ENCODE measurements at places on chromosomes 3 and 15. TPM values are rescaled to one million over a fixed set of nuclear protein-coding genes. Genes with fewer than 3 reads are reported as not detected.
A peak's percentile ranks its signal among the peaks of the same experiment; 100 is the strongest.

DNA sequence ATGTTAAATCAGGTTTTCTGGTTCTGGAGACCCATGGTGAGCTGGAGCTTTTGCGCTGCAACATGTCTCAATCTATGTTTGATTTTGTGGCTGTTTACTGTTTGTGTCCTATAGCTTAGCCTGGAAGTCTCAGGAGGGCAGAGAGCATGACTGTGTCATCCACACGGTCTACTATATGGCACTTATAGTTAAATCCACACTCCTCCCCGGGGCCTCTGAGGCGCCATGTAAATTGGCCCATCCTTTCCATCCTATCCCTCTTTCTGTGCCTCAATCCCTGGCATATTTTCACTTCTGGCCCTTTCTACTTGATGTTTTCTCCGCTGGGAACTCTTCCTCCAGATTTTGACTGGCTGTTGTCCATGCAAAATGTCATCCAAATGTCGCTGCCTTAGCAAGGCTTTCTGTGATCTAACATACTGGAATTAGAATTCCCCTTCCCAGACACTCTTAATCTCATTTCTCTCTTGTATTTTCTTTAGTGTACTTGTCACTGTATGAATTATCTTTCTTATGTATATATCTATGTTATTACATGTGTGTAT, 560.8 kb upstream of the RGMA start:
- no peak overlapping the region for H3K27ac ChIP-seq
- H3K4me3 ChIP-seq: no peak overlapping the region
- no peaks in the 10 kb centered on the region for H3K4me1 ChIP-seq
- no peaks in the 10 kb centered on the region for H3K27me3 ChIP-seq

- no peak overlapping the region for H3K4me3 ChIP-seq
- no peaks in the 10 kb centered on the region for H3K36me3 ChIP-seq
- H3K27ac ChIP-seq: no peak overlapping the region
- DNase-seq: no peak
- no peaks in the 10 kb centered on the region for H3K4me1 ChIP-seq
- H3K27me3 ChIP-seq: no peaks in the 10 kb centered on the region
Measured at GRCh38 chr15:70932397-70932796, 39.8 kb downstream of the LRRC49 start.

GRCh38 chr15:68232449-68232848, 2.9 kb upstream of the CLN6 start:
- peak; percentile 47 for DNase-seq
- peaks cover 21% of the 10 kb centered on the region for H3K4me1 ChIP-seq
- no peaks in the 10 kb centered on the region for H3K36me3 ChIP-seq
- H3K27ac ChIP-seq: no peak overlapping the region
- H3K4me3 ChIP-seq: no peak overlapping the region
- H3K27me3 ChIP-seq: no peaks in the 10 kb centered on the region

MESD gene
- 14.5 TPM for total RNA-seq

DNA sequence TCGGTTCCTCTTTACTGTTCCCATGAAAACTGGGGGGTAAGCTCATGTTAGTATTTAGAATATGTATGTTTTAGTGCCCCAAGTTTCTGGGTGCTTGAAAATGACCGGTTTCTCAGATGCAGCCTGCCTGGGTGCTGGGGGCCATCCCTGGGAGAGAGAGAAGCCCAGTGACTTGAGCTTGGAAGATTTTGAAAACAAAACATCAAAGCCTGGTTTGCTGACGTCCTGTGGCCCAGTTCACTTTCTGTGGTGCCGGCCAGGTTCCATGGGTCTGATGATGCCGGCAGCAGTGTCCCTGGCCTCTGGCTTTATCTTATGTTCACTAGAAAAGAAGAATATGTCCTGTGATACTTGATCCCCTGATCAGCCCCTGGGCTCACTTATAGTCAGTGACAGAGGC, 17.1 kb downstream of the APBA2 start:
- no peak overlapping the region for H3K4me3 ChIP-seq
- no peaks in the 10 kb centered on the region for H3K4me1 ChIP-seq
- H3K27ac ChIP-seq: no peak overlapping the region
- H3K27me3 ChIP-seq: no peaks in the 10 kb centered on the region
- no peaks in the 10 kb centered on the region for H3K36me3 ChIP-seq

DNA sequence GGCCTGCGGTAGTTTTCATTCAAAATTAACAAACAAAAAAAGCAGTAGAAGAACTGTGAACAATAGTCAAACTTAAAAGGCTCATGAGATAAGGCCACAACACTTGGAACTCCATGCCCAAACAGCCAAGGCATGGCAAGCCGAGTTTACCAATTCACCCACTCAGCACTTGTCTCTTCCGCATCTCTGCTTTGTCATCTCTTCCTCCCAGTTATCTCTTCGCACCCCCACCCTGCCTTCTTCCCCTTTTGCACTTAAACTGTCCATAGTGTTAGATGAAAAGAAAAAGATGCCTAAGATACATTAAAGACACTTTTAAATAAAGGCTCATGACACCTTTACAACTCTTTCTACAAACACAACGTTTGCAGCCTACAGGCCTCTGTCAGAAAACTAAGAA, 11.1 kb downstream of the TLE3 start:
- no peak overlapping the region for H3K4me3 ChIP-seq
- DNase-seq: no peak
- H3K36me3 ChIP-seq: peaks cover 26% of the 10 kb centered on the region
- H3K27me3 ChIP-seq: no peaks in the 10 kb centered on the region
- H3K27ac ChIP-seq: no peak overlapping the region

DNA sequence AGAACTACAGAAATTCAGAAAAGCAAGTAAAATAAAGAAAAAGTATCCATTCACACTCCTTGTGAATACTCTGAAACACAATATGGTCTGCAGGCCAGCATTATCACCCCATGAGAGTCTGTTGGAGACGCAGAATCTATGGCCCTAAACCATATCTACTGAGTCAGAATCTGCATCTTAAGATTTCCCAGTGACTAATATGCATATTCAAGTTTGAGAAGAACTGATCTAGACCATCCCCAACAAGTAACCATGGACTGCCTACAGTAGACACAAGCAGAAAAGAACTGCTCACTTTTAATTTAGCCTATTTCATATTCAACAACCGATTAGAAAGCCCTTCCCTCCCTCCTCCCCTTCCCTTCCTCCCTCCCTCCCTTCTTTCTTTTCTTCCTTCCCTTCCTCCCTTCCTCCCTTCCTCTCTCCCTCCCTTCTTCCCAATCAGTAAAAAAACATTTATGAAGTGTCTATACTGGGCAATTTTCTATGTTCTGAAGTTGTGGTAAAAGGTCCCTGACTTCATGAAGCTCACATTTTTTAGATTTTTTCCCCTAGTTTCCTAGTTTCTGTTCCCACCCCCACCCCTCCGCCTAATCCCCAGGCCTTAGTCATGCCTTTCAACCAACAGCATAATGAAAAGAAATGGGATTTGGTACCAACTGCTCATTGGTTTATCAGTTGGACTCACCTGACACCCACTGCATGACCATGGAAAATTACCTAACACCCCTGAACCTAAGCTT, 125.2 kb downstream of the CNTN3 start:
- H3K36me3 ChIP-seq: no peaks in the 10 kb centered on the region
- no peak overlapping the region for H3K27ac ChIP-seq
- no peaks in the 10 kb centered on the region for H3K4me1 ChIP-seq
- no peaks in the 10 kb centered on the region for H3K27me3 ChIP-seq

POPDC2 gene
- total RNA-seq: 679 TPM

- H3K36me3 ChIP-seq: no peaks in the 10 kb centered on the region
- H3K27ac ChIP-seq: no peak overlapping the region
- no peaks in the 10 kb centered on the region for H3K27me3 ChIP-seq
- no peaks in the 10 kb centered on the region for H3K4me1 ChIP-seq
Measured at GRCh38 chr3:118736107-118736506, 298.5 kb downstream of the IGSF11 start.

GRCh38 chr3:69888040-69888942, 111.2 kb upstream of the SAMMSON start:
- no peaks in the 10 kb centered on the region for H3K27me3 ChIP-seq
- H3K4me3 ChIP-seq: no peak overlapping the region
- H3K36me3 ChIP-seq: no peaks in the 10 kb centered on the region
- DNase-seq: no peak
- no peaks in the 10 kb centered on the region for H3K4me1 ChIP-seq

- H3K4me1 ChIP-seq: no peaks in the 10 kb centered on the region
- no peaks in the 10 kb centered on the region for H3K27me3 ChIP-seq
- no peak for DNase-seq
- no peak overlapping the region for H3K4me3 ChIP-seq
- no peak overlapping the region for H3K27ac ChIP-seq
Measured at GRCh38 chr3:185067173-185067572, 85.7 kb downstream of the C3orf70 start.

CSPG5 gene
- total RNA-seq: not detected

DNA sequence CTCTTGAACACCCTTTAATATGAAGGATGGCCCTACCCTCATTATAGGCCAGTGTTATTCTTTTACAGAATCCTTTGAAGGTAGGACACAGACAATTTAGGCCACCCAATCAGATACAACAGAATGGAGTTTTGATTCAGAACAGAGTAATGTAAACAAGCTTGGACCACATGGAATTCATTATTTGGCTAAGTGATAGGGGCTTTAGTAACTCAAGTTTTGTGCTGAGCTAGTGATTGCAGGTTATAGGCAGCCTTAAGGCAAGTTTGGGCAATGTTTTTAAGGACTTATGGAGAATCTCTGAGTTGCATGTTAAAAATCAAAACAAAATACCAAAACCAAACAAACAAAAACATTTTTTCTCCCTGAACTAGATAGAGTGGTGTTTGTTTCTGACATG, 312.1 kb upstream of the ROBO1 start:
- no peak for DNase-seq
- no peak overlapping the region for H3K27ac ChIP-seq
- no peaks in the 10 kb centered on the region for H3K36me3 ChIP-seq
- no peaks in the 10 kb centered on the region for H3K4me1 ChIP-seq
- no peaks in the 10 kb centered on the region for H3K27me3 ChIP-seq

SLC27A2 gene
- not detected for total RNA-seq

ATP13A5 gene
- total RNA-seq: not detected

IMPG2 gene
- 0.43 TPM for total RNA-seq

DNA sequence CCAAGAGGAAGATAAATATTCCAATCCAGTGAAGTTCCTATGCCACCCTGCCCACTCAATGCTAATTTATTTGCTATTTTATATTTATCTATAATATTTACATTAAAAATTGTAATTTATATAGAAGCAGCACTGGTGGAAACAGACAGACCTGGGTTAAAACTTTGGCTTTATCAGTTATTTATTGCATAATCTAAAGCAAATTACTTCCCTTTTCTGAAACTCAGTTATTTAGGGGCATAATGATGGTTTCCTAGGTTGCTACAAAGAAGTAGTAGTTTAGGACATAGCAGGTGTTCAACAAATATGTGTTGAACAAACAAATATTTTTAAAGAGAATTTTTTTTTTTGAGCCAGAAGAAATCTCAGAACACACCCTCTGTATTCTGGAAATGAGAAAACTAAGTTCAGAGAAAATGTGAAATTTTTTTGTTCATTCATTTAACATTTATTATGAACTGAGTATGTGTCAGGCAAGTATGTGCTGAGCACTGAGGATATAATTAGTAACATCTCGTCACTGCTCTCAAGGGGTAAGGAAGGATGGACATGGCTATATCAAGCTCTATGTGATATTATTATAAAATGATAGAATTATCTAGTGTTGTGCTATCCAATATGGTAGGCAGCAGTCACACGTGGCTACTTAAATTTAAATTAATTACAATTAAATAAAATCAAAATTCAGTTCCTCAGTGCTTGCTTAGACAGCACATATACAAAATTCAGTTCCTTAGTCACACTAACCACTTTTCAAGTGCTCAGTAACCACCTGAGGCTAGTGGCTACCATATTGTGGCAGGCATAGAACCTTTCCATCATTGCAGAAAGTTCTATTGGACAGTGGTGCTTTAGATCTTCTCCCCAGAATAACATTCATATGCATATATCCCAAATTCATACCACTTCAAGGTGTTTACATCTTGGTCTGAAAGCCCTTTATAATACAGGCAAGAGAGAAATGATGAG, 7.0 kb upstream of the UBE2Q2 start:
- no peak overlapping the region for H3K4me3 ChIP-seq
- H3K36me3 ChIP-seq: no peaks in the 10 kb centered on the region

DNA sequence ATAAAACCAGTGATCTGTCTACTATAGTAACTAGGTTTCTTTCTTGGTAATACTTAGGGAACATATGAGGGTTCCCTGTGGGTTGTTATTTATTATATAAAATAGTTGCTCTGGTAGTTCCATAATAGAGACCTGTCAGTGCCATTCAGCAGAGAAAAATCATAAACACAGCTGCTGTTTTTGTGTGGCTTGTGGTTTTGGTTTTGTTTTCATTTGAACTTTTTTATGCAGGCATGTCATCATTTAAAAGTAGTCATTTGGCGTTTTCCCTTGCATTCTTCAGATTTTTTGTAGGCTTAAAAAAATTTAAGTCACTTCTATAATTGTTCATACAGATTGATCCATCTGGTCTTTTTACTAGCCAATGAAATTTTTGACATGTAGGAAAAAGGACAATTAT, 47.9 kb downstream of the PIK3CA start:
- no peaks in the 10 kb centered on the region for H3K36me3 ChIP-seq
- DNase-seq: no peak
- no peaks in the 10 kb centered on the region for H3K27me3 ChIP-seq
- no peak overlapping the region for H3K27ac ChIP-seq
- H3K4me1 ChIP-seq: peaks cover 13% of the 10 kb centered on the region

SEMA7A gene
- 2.9 TPM for total RNA-seq

GRCh38 chr15:85401108-85401774, 20.8 kb downstream of the AKAP13 start:
- no peaks in the 10 kb centered on the region for H3K27me3 ChIP-seq
- H3K27ac ChIP-seq: no peak overlapping the region
- DNase-seq: no peak
- H3K4me1 ChIP-seq: no peaks in the 10 kb centered on the region
- no peaks in the 10 kb centered on the region for H3K36me3 ChIP-seq

DNA sequence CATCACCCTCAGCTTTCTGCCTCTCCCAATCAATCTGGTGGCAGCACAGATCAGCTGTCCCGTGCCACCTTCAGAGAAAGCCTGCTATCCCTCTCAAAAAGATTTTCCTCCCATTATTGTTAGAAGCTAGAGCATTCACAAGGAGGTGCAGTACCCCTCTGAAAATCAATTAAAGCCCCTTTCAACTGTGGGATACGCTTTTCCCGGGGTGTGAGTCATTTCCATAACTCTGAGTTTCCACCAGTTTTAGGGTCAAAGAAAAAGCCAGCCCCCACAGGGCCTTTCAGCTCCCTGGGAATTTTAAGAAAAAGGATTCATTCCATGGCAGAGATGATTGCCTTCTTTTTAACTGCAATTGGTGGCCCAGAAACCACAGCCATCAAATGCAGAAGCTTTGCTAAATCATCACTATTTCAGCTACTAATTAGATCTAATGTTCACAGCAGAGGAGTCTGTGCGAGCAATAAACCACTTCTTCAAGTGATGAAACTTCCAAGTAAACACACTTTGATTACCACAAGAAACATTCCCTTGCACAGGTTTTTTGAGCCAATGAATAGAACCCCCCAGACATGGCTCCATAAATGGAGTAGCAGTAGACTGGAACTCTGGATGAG, 270.0 kb upstream of the TPRG1 start:
- H3K36me3 ChIP-seq: no peaks in the 10 kb centered on the region
- no peak for DNase-seq
- H3K4me3 ChIP-seq: no peak overlapping the region
- no peaks in the 10 kb centered on the region for H3K27me3 ChIP-seq
- H3K4me1 ChIP-seq: no peaks in the 10 kb centered on the region

- H3K4me3 ChIP-seq: no peak overlapping the region
- no peak for DNase-seq
- no peak overlapping the region for H3K27ac ChIP-seq
- no peaks in the 10 kb centered on the region for H3K36me3 ChIP-seq
- H3K27me3 ChIP-seq: no peaks in the 10 kb centered on the region
Measured at GRCh38 chr15:51195459-51195858, 100.8 kb upstream of the TNFAIP8L3 start.

GRCh38 chr15:70165716-70166284, 68.1 kb upstream of the TLE3 start:
- peak overlapping the region; percentile 62 for H3K27ac ChIP-seq
- no peaks in the 10 kb centered on the region for H3K36me3 ChIP-seq
- H3K4me3 ChIP-seq: no peak overlapping the region
- no peaks in the 10 kb centered on the region for H3K27me3 ChIP-seq
- no peaks in the 10 kb centered on the region for H3K4me1 ChIP-seq

TMCO5A gene
- total RNA-seq: not detected

Data from right atrium auricular region (tissue), 2 donors.